A673 (cell line): ENCODE measurements at places on chromosomes 6 and 20. TPM values are rescaled to one million over a fixed set of nuclear protein-coding genes. Genes with fewer than 3 reads are reported as not detected.

DNA sequence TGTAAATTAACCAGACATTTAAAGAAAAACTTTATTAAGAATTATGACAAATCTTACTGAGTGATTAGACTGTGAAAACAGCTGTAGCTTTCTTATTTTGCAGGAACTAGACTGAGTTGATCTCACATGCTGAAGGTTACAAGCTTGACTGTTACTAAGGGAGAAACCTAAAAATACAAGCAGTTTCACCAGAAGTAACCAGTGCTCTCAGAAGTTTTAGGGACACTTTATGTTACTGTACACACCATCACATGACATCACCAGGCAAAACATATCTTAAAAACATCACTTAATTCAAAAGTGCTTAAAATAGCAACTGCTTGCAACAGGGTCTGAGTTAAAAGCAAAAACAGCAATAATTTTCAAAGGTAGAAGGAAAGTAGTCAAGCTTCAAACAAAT is 5.4 kb downstream of the FBXO30 start:
- DNase-seq = no peak

GRCh38 chr6:93735099-93735498 is 315.7 kb upstream of the EPHA7 start:
- no peak for DNase-seq

DNA sequence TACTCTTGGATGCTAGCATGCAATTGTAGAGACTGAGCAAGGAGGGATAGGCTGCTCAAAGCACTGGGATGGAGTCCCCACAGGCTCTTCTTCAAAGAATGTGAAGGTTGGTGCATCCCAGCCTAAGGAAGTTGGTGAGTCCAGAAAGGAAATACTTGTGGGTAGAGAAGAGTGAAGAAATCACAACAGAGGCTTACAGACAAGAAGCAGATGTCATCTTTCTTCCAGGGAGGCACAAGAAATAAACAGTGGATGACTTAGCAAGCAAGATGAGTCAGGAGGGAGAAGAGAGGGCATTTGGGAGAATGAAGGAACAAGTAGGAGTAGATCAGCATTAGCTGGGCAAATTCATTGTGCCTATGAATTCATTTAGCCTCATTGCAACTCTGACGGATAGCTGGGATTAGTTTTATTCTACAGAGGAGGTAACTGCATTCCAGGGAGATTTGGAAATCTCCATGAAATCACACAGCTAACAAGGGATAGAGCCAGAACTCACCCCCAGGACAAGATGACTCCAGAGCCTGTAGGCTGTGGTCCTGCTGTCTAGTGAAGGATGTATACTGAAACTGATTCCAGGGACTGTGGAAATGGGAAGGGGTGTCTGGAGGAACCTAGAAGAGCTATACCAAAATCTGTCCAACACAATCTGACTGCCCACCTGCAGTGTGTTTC is 125.8 kb upstream of the SPTLC3 start:
- no peak for DNase-seq

- no peak for DNase-seq
These were observed 14.1 kb upstream of the BEND3 start for GRCh38 chr6:107129370-107129925.

EYA2 gene
- total RNA-seq = not detected in 2 replicates

DNA sequence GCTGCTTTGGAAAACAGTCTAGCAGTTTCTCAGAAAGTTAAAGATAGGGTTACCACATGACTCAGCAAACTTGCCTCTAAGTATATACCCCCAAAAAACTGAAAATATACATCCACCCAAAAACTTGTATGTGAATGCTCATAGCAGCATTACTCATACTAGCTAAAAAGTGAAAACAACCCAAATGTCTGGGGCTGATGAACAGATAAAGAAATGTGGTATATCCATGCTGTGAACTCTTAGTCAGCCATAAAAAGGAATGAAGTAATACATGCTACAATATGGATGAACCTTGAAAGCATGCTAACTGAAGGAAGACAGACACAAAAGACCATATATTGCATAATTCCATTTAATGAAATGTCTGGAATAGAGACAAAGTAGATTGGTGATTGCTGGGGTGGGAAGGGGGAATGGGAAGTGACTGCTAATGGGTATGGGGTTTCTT is 79.9 kb upstream of the GLP1R start:
- no peak for DNase-seq

- DNase-seq = peak; percentile 33
These were observed 33.5 kb upstream of the MCM9 start for GRCh38 chr6:118968416-118968815.

GRCh38 chr20:43983904-43984361 is 69.3 kb downstream of the TOX2 start:
- no peak for DNase-seq

DNA sequence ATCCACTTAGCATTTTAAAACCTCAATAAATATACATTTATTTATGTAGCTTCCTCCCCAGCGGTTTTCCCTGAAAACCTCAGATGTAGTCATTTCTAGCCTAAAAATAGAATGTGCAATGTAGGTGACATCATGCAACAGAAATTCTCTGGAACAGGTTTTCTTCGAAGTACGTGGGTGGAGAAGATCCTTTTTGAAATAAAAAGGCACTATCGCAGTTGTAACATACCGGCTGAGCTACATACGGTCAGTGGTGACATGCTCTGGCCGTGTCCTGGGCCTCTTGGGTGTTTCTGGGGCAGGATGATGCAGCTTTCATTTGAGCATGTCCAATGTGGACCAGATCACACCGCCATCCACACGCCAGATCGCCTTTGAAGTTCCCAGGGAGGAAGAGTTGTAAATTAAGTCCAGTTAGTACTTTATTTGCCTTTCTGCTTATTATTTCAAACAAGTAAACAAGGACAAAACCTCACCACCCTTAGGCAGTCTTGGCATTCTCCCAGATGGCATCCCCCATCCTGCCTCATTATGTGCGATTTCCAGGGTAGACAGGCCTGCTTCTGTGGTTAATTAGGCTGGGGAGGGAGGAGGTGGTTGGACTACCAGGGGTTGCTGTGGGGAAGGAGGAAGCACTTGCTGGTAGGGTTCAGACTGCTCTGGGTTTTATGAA is 109.5 kb upstream of the CLDN20 start:
- peak; percentile 57 for DNase-seq

- DNase-seq = peak; percentile 28
These were observed 5.7 kb downstream of the SOD2 start for GRCh38 chr6:159687341-159687740.

DNA sequence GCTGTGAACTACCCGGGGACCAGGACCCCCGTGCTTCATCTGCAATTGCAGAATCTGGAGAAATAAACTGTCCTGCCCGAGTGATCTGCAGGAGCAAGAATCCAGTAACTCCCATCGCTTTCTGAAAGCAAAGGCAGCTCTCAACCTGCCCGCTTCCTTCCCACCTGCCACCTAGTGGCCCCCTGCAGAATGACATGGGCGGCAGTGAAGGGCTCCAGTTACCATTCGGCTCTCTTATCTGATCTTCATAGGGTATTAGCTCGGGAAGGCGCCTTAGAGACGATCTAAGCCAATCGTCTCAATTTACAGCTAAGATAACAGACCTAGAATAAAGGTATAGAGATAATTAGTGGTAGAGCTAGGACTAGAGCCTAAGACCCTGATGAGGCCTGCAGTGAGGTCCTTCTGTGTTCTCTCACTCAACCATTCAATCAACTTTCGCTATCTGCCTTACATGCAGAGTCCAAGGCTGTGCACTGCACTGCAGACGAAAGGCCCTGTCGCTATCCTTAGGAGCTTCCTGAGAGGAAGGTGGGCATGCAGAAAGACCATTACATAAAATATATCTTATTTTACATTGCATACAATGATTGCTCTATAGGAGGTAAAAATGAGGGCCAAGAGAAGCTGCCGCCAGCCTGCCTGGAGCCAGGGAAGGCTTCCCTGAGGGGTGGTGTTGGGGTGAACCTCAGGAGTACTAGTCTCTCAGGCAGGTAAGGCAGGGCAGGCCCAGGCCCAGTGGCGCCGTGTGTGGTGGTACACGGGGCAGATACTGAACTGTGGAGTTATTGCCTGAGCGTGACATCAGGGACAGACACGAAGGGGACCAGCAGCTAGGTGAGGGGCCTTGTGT is 7.1 kb upstream of the PSMG4 start:
- DNase-seq = peak; percentile 90

DNA sequence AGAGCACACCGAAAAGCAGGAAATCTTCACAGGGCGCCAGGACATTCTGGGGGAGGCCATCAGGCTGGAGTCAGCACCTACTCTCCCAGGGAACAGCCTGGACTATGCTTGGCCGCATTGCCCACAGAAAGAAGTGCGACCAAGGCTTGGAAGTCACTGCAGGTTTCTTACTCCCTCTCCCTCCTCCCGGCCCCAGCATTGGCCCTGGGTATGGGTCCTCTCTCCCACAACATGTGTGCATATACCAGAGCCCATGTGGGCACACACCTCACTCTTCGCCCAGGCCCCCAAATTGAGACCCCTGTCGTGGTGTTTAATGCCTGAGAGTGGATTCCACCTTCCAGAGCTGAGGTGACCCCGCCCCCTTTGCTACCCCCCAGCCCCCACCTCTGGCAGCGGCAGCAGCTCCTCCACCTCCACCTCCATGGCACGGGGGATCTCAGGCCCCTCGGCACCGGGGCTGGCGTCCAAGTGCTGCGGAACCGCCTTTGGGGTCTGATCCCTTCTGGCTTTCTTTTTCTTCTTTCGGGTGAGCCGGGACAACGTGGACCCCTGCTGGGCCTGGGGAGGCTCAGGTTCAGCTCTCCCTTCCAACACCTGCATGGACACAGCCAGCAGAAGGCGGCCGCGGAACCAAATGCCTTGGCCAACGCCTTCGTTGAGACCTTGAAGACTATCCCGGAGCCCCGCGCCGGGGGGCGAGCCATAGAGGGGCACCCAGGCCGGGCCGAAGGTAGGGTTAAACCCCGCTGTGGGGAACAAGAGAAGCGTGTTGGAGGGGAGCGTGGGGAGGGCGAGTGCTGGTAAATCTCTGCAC is 15.2 kb upstream of the SPAG4 start:
- no peak for DNase-seq

LY6G6F gene
- not detected in 2 replicates for total RNA-seq

- peak; percentile 75 for DNase-seq
These were observed 4.0 kb downstream of the PPP1R18 start for GRCh38 chr6:30682143-30683117.

GRCh38 chr6:109187399-109188114 is 92.2 kb downstream of the CEP57L1 start:
- peak; percentile 33 for DNase-seq

AGPAT4 gene
- total RNA-seq = 10.1 and 12.4 TPM in 2 replicates

DNA sequence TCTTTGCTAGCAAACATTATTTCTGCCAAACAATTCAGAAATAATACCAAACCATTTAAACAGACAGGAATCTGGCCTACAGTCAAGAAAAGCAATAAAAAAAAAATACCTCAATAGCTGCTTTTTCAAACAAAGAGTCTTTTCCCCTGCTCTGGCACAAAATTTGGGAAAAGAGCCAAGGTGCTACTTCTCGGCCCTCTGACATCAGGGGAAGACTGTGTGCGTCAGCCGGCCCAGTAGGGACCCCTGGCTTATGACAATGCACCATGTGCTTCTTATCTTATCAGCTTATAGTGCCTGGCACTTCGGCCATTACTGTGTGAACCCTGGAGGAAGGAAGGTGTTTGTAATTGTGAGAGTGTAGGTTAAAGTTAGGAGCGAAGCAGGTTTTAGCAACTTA is 89.4 kb downstream of the PDE10A start:
- peak; percentile 10 for DNase-seq

- DNase-seq = no peak
These were observed 113.1 kb upstream of the BACH2 start for GRCh38 chr6:90409700-90410099.

- DNase-seq = no peak
These were observed 695.1 kb upstream of the CITED2 start for GRCh38 chr6:140069576-140069975.

GRCh38 chr20:939606-940005 is 23.5 kb upstream of the ANGPT4 start:
- no peak for DNase-seq

GRCh38 chr6:148760568-148761526 is 14.0 kb downstream of the UST start:
- DNase-seq = peak; percentile 71

DNA sequence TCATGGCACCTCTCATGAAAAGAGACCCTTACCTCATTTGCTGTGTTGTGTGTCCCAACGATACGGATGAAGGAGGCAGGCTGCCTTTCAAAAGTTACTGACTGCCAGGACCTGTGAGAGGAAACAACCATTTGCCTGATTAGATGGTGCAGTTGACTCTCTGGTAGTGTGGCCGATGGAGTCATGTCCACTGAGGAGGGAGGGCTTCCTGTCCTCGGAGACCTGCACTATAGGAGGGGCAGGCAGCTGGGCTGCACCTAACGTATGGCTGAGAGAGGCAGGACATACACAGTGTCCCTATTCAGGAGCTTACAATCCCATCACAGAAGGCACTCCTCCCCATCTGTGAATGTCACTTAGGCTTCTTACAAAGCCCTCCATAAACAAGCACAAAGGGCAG is 373.0 kb downstream of the ZFAND3 start:
- DNase-seq = no peak

ARMH2 gene
- not detected in 2 replicates for total RNA-seq

NKAPL gene
- not detected in 2 replicates for total RNA-seq

B3GALT4 gene
- total RNA-seq = 4.0 TPM in 2 replicates

GRCh38 chr6:129264480-129265045 is 381.6 kb downstream of the LAMA2 start:
- DNase-seq = no peak

DNA sequence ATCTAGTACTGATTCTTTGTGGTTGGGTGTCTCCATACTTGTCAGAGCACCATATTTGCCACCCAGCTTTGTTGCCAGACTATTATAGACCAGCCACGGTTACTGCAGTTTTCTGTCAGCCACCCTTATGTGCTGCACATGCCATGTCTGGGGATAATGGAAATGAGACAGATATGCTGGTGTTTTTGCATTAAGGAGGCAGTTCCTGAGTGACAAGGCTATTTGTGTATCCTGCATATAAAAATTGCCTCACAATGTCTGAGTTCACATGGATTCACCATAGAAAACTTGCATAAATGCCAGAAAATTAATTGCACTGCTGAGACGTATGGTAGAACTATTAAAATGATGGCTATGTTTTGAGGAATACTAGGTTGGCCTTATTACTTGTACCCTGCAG is 51.8 kb downstream of the NKAIN2 start:
- DNase-seq = no peak

DNA sequence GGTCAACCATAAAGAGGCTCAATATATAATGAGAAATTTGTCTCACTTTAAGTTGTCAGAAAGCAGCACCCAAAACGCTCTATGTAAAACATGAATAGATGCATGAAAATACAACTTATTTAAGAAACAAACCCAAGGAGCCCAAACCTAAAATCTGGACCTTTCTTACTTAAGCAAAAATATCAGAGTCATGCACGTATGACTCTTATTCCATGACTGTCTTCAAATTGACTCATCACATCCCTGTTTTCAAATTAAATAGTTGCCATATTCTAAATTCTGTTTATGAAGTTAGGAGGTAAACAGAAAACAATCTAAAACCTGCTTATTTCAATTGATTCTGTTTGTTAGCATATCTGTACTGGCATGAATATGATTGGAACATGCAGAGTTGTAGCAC is 42.1 kb downstream of the ANKRD6 start:
- DNase-seq = no peak

COL12A1 gene
- 9.3 and 9.5 TPM in 2 replicates for total RNA-seq

GRCh38 chr20:3929713-3930060 is 40.5 kb downstream of the PANK2 start:
- DNase-seq = no peak

GRCh38 chr6:14002176-14002947 is 77.6 kb downstream of the RNF182 start:
- no peak for DNase-seq
